ENCODE measurements at places on chromosomes 12 and 14.

- DNase-seq: no peak
Observed at GRCh38 chr14:68027276-68027675, 207.7 kb downstream of the RAD51B start.

- DNase-seq: peak; percentile 76
Observed at GRCh38 chr12:27652174-27652763, 44.0 kb upstream of the REP15 start.

DNA sequence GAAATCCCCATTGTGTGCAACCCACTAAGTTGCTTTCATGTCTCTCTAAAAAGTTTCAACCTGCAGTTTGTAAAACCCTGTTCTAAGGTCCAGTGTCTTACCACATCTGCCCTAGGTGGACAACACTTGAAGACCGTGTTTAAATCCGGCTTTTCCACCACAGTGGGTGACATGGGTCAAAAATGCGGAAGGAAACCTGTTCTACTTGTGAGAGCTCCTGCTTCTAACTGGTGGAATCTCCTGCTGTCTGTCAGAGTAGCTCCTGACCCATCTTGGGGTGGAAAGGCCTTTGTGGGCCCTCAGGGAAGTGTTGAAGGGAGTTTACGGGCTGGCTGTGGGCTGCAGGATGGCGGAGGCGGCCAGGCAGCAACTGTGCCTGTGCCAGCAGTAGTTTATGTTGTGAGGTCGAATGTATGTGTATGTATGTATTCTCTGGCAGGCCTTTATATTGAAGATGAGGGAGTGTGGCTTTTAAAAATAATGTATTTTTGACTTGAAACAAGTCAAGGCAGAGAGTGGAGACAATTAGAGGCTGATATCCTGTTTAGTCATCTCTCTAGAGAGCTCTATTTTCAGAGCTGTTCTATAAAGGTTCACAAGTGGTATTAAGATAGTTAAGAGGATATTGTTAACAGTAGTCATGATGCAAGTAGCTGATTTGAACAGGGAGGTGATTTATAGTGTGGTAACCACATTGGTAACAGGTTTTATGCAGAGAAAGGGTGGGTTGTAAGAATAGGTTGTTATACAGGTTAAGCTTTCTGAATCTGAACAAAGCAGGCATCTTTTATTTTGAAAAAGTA, 67.0 kb downstream of the PRKCH start:
- no peak for DNase-seq

GRCh38 chr12:3651585-3652424, 101.1 kb downstream of the CRACR2A start:
- DNase-seq: no peak

DNA sequence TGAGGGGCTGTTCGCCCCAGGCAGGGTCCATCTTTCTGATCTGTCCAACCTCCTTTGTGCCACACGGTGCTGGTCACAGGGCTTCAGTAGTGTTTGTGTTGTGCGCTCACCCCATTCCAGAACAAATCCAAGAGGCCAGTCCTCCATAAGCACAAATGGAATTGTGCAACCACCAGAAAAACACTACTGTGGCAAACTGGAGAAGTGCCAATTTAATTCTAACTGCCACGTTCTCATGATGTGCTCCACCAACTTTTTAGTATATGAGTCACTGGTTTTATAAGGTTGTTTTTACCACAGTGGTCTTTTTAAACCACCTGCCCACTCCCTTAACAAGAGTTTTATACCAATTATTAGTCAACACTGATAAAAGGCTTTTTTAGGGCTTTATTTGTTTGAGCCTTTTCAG, 380.2 kb downstream of the NAV3 start:
- peak; percentile 58 for DNase-seq

GRCh38 chr12:130286741-130287440, 50.8 kb upstream of the PIWIL1 start:
- DNase-seq: no peak

GRCh38 chr12:104049903-104050356, at the start of gene GLT8D2:
Gene GLT8D2, minus strand, starts transcription at chr12:104050187. Its CDS starts 30,539 bp downstream, at chr12:104019648.
- no peak for DNase-seq

- no peak for DNase-seq
Observed at GRCh38 chr12:76449993-76450392, 101.8 kb upstream of the BBS10 start.

DNA sequence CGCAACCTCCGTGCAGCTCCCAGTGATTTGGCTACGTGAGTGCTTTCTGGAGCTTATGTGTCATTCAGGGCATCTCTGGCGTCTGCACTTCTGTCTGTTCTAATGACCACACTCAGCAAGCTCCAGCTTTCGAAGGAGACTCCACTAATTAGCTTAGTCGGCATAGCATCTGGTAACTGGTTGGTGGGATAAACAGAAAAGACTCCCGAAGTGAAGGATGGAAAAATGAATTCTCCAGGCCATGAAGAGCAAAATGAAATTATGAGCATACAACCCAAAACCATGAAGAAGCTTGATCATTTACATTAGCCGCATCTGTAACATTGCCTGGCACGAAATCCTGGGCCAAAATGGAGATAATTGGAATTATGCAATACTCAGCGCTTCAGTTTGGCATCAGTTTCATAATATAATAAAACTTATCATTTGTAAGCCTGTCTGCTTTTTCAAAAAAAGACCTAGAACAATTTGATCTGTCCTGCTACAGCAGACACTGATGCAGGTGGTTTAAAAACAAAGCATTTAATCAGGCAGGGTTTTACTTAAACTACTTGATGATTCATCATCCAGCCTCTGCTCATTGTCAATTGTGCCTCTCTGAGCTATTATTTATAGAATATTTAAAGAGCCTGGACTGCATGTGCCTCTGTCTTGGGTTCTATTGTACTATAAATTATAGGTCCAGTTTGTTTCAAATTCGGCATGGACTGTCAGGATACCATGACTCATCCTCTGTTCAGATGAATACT, 87.4 kb downstream of the SYT1 start:
- peak; percentile 62 for DNase-seq

GRCh38 chr12:67649261-67649569, 670 bp downstream of the DYRK2 start:
- no peak for DNase-seq

DNA sequence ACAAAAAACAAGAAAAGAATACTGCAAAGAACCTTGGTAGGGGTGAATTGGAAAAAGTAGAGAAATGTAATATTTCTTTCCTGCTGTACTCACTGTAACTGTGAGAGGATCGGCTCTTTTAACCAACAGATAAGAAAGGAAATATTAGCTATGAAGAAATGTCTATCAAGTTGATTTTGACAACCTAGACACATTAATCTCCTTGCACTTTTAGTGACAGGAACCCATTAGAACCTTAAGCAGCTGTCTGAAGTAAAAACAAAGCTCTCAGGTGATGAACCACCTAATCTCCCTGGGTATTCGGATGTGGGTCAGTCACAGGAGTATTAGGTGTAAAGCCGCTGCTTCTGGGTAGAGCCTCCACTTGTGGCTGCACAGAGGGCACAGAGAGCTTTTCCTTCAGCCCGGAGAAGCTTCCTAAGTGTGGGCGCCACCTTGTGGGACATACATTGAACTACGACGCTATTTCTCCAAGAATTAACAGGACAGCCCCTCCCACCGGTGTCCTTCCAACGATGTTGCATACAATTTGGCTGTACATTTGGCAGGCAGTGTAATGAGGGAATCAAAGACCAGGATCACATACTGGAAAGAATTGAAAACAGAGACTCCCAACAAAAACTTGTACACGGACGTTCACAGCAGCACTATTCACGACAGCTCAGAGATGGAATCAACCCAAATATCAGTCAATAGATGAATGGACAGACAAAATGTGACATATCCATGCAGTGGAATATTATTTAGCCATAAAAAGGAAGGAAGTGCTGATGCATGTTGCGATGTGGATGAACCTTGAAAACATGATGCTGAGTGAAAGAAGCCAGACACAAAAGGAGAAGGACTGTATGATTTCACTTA, 28.9 kb upstream of the MAPKAPK5 start:
- DNase-seq: peak; percentile 82

GRCh38 chr12:109697877-109698468, 15.7 kb upstream of the FAM222A start:
- DNase-seq: no peak

DNA sequence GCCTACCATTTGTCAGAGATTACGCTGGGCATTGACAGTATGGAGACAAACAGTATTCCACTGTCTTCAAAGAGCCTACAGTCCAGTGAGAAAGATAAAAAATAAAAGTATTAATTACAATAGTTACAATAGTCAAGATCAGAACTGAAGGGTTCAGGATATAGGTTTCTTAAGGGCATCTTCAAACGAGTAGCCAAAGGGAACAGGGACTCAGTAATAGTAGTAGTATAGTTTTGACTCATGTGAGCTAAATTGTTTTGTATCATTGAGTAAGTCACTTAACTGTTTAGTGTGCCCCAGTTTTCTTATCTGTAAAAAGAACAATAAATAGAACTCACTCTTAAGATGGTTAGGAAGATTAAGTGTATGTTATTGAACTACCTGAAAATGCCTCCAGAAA, 123.6 kb downstream of the METTL25 start:
- DNase-seq: no peak

DNA sequence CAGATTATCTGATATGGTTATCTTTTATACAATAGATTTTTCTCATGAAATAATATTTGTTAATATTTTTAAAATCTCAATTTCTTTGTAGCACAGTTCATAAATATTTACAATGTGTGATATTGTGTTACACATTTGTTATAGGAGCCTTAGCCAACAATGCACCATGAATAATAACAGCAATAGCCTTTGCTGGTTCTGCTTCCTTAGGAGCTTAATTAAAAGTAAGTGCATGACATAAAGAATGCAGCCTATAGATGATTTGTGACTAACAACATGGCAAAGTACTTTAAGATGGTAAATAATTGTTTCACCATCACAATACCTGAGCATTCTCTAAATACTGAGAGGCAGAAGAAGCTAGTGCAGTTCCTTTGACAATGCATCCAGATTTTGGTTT, 156.3 kb upstream of the RASSF8 start:
- DNase-seq: no peak

- DNase-seq: peak; percentile 32
Observed at GRCh38 chr12:3493043-3493858, 2.2 kb downstream of the PRMT8 start.

GRCh38 chr12:2764398-2764797, 30.4 kb upstream of the FKBP4 start:
- no peak for DNase-seq

- DNase-seq: no peak
Observed at GRCh38 chr12:86194721-86195120, 61.5 kb downstream of the MGAT4C start.

- DNase-seq: no peak
Observed at GRCh38 chr12:116164250-116165035, 113.0 kb downstream of the MED13L start.

DNA sequence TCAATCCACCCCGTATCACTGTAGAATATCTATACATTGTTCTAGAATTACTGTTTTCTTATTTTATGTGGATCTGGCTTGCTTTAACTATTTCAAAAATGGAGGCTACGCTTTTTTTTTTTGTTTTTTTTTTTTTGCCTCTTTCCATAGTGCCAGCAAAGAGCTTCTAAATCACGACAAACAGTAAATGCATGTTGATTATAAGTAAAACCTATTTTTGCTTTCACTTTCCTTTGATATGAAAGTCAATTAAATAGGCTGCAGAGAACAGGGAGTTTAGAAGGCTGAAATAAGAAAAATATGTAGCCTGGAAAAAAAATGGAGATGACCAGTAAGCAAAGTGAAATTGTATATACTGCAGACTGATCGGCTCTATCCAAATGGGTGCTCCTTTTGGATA, 112.3 kb upstream of the AMIGO2 start:
- DNase-seq: no peak

DNA sequence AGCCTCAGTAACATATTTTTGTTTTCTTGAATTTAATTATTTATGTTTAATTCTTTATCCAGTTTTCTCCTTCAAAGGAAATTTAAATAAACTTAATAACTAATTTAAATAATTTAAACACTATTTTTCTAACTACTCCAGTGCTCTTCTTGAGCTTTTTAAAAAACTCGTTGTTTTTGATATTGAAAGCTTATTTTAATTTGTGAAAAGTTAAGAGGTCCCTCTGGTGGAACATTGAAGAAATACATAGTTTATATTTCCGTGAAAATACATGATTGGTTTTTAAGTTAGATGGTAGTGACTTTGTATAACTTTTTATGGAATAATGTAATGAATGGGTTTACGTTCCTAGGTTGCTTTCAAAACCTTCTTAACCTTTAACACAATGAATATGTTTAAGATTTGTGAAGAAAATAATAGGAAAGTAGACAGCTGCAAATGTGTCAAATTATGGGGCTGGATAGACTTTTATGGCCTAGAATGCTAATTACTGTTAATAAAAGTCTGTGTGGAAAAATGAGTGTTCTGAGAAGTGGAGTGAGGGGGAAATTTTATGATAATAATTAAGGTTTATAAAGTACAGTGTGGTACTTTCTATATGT, 45.9 kb upstream of the MSRB3 start:
- no peak for DNase-seq

DNA sequence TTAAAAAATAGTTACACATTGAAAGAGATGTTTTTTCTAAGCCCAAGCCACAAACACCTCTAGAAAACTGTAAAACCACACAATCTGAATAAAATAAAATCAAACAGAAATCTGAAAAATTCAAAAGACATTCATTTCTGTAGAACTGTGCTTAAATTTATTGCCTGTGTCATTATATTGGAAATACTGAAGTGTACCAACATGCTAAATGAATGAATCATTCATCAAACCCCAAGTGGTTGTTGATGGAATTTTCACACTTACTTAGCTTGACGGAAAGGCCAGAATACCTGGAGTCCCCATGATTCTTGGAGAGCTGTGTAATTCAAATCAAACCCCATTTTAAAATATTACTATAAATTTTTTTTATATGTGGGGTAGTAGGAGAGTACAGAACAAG, 2.7 kb downstream of the KITLG start:
- peak; percentile 44 for DNase-seq

- no peak for DNase-seq
Observed at GRCh38 chr12:98387444-98387843, 127.9 kb upstream of the TMPO start.

DNA sequence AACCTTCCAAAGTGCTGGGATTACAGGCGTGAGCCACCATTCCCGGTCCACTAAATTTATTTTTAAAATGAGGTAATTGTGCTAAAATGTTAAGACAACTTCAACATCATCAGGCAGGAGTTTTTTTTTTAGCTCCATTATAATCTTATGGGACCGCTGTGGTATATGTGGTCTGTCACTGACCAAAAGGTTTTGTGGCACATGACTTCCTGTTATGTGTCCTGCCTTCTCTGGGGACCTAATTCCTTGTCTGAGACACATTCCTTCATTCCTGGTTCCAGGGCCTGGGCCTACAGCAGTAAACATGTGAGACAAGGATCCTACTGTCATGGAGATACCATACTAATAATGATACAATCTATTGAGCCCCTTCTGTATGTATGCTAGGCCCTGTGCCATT, 4.9 kb downstream of the TEX52 start:
- DNase-seq: no peak

GRCh38 chr14:60165547-60165876, 314 bp upstream of the DHRS7 start:
- no peak for DNase-seq

- no peak for DNase-seq
Observed at GRCh38 chr14:99687284-99688209, 3.4 kb downstream of the CYP46A1 start.
